HCT116 (cell line): ENCODE measurements at places on chromosomes 13 and 19. TPM values are rescaled to one million over a fixed set of nuclear protein-coding genes. Genes with fewer than 3 reads are reported as not detected.

Gene ZNF563
- total RNA-seq = not detected

Gene PGLYRP2
- total RNA-seq = not detected

Gene AP2A1
- 102 TPM for total RNA-seq

Gene SPRED3
- 3.4 TPM for total RNA-seq

Gene C19orf73
- total RNA-seq = 2.2 TPM

Gene KLK14
- 0.76 TPM for total RNA-seq

Gene ZNF415
- not detected for total RNA-seq

Gene SBNO2
- total RNA-seq = 66.4 TPM

Gene CDC42EP5
- 0.64 TPM for total RNA-seq

Gene SERTM1
- total RNA-seq = not detected

Gene MFSD12
- total RNA-seq = 131 TPM

Gene SLAIN1
- 0.34 TPM for total RNA-seq

DNA sequence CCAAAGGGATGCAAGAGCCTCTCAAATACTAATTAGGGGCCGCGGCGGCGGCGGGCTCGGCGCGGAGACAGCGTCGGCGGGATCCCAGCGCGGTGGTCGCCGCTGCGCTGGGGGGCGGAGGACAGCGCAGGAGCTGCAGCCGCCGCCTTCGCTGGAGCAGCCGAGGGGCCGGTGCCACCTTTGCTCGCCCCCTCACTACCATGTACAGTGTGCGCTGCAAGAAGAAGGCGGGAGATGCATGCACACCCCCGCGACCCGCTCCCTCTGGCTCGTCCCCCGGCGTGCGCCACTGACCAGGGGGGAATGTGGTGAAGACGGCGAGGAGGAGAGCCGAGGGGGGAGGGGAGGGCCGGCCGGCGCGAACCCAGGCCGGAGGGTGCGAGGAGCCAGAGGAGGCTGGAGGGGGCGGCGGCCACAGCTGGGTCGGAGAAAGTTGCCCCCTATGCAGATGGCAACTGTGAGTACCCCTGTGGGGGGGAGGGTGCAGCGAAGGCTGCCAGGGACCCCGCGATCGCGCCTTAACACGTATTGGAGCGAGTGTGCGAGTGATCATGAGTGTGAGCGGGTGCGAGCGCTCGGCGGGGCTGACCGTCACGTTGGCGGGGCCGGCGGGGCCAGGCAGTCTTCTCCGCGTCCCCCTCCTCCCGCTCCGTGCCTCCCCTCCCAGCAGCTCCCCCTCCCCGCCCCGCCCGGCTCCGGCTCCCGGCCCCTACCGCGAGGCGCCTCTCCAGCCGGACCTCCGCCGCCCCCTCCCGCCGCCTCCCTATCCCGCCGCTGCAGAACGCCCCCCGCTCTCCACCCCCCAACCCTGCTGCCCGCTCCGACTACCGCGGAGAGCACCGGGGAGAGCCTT, 808 bp downstream of the SLITRK5 start:
- DNase-seq = no peak

DNA sequence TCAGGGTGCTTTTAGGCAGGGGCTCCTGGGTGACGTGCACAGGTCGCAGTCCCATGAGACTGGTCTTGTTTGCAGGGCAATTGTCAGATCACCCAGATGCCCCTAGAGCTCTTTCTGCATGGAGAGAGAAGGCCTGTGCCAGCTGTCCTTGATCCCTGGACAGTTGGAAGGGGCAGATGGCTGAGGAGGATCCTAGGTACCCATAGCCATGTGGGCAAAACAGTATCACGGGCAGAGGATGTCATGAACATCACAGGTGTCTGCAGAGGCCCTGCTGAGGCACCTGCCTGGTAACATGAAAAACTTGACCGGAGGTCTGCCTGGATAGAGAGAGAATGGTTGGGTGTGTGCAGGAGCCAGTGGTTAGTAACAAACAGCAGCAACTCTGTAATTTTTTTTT, 99.3 kb downstream of the ZNF536 start:
- DNase-seq = no peak

GRCh38 chr19:51091126-51091525, 8.4 kb upstream of the KLK14 start:
- no peak for DNase-seq

- no peak for DNase-seq
These were observed 20.4 kb downstream of the CYP2F1 start for GRCh38 chr19:41134616-41135015.

GRCh38 chr13:41273831-41274441, 10.6 kb upstream of the MTRF1 start:
- DNase-seq = no peak

GRCh38 chr19:6503407-6504201, 1.5 kb upstream of the TUBB4A start:
- no peak for DNase-seq

GRCh38 chr13:97464561-97464960, 30.6 kb downstream of the RAP2A start:
- no peak for DNase-seq

DNA sequence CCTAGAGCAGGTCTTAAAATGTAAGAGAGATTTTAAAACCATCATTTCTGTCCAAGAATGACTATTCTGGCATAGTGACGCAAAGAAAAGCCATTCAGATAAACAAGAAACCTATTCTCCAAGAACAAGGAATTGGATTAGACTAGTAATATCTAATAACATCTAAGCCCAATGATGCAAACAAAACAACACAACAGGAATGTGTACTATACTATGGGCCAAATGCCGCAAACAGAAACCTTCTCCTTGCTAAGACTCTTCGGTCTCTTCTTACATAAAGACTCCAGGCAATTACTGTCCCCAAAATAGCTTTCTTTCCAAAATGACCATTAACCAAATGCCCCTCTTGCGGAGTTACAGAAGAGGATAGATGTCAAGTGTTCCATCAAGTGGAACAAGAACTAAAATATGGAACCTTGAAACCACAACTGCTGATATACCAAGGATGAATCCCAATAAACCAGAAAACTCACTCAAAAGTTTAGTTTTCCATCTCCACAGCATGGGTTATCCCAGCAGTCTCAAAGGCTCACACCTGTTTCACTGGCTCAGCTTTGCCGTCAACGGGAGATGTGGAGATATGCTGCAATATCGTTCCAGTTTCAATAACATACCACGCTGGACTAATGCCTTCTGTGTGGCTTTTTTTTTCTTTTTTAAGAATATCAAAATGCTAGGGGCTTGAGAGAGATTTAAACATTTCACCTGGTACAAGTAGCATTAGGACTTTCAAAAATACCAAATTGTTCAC, 76.2 kb downstream of the FOXO1 start:
- DNase-seq = no peak

DNA sequence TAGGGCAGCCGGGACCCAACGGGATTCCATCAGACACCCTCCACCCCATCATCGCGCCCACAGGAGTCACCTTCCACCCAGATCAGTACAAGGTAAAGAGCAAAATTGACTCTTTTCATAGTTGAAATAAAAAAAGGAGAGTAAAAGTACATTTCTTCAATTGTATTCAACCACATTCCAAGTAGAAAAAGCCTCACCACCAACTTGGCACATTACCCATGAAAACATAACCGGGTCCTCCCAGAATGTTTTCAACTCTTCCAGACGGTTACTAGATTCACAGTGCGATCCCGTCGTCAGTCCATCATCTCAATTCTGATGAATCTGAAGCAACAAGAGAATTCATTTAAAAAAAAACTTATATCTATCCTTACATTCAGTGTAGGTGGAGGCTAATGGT, 125.2 kb downstream of the RAB20 start:
- no peak for DNase-seq

GRCh38 chr13:78024996-78025395, 106.4 kb upstream of the EDNRB start:
- DNase-seq = no peak

DNA sequence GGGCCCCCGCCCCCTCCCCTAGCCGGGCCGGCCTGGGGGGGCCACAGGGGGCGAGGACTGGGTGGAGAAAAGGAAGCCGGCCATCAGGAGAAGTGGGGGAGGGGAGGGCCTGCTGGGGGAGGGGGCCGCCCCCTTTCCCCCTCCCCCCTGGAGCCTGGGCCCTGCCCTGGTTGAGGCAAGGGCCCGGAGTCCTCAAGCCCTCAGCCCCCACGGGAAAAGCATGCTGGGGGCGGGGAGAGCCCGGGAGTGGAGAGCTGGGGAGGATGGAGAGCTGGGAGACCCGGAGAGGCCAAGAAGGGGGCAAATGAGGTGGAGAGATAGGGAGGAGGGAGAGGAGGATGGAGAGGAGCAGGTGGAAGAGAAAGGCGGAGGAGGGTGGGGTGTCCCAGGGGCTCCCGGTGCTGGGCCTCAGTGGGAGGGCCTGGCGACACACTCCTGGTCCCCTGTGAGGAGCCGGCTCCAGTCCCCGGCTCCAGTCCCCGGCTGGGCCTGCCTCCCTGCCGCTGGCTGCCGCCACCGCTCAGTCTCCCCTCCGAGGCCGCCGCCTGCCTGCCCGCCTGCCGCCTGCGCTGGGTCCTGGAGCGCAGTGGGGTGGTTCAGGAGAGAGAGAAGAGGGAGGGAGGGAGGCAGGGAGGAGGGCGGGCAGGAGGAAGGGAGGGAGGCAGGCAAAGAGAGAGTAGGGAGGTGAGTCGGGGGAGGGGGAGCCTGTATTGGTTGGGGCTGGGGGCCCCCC, at the start of gene GRIK5:
Gene GRIK5, minus strand, starts transcription at position 588 of the 733 bp plus-strand sequence. CDS start 4,436 bp downstream, outside the sequence.
- DNase-seq = no peak

DNA sequence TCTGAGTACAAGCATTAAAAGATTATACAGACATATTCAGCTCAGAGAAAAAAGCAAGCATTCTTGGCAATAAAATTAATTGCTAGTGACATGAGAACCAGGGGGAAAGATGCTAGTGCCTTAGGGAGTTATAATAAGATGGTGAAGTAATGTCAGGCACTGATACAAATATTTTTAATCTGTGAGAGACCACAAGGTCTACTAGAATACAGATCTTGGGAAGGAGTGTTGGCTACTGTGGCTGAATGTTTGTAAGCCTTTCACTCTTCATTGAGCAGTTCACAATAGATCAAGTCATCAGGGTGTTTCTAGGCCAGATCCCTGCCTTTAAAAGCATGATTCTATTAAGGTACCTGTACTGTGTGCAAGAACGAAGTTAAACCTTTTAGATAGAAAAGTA, 16.4 kb downstream of the FREM2 start:
- no peak for DNase-seq

GRCh38 chr13:30179597-30180276, 127.6 kb downstream of the KATNAL1 start:
- DNase-seq = no peak

DNA sequence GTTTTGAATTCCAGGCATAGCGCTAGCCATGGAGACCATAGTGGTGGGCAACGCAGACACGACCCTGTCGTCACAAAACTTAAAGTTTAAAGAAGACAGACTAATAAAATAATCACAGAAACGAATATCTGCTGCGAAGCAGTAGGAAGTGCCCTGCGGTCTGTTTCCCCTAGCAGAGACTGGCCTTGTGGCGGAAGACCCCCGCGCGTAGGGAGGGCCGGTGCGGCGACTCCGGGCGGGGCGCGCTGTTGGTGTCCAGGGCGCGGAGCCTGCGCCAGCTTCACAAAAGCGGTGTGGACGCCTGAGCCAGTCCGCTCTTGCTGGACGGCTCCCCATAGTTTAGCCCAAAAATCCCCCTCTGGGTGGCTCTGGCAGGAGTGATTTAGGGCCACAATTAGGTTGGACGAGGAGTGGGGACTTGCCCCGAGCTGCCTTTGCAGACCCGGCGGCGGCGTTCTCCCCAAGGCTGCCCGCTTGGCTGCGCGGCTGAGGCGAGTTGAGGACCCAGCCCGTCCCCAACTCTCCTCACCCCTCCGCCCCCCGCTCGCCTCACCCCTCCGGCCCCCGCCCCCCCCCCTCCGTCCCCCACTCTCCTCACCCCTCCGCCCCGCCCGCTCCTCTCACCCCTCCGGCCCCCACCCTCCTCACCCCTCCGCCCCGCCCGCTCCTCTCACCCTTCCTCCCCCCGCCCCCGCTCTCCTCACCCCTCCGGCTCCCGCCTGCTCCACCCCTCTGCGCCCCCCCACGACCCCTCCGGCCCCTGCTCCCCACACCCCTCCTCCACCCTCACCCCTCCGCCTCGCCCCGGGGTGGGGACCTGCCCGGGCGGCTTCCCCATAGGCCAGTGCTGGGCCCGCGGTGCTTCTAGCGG, 14.2 kb upstream of the LATS2 start:
- no peak for DNase-seq

DNA sequence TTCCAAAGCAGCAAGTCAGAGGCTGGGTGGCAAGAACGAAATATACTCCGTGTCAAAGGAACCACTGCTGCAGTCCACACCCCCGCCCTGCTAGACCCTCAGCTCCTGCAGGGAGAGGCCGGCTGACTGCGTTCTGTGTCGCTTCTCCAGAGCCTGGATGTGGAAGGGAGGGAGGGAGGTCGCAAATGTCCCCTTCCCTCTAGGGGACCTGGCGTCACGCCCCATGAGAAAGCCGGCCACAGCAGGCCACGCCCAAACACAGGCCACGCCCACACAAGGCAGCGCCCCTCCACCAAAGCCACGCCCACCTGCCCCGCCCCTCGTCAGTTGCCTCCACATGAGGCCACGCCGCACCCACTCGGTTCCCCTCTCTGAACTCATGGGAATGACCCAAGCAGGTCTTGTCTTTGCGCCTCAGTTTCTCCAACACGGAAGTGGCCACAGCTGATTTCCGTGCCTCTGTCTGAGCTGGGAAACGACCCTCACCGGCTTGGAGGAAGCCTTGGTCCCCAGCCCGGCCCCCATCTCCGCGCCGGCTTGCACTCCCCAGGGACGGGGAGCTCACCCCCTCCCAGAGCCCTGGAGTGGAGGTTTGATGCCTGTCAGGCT, 38.4 kb upstream of the TCF3 start:
- no peak for DNase-seq
